ENCODE measurements at places on chromosomes 3 and 15. TPM values are rescaled to one million over a fixed set of nuclear protein-coding genes. Genes with fewer than 3 reads are reported as not detected.

SLC9C1 gene
- total RNA-seq = 1.7 TPM

AGBL1 gene
- total RNA-seq = not detected

CLDN11 gene
- total RNA-seq = 2.6 TPM

GRCh38 chr15:75109736-75110130 is 86.3 kb downstream of the PPCDC start:
- DNase-seq = no peak

DNA sequence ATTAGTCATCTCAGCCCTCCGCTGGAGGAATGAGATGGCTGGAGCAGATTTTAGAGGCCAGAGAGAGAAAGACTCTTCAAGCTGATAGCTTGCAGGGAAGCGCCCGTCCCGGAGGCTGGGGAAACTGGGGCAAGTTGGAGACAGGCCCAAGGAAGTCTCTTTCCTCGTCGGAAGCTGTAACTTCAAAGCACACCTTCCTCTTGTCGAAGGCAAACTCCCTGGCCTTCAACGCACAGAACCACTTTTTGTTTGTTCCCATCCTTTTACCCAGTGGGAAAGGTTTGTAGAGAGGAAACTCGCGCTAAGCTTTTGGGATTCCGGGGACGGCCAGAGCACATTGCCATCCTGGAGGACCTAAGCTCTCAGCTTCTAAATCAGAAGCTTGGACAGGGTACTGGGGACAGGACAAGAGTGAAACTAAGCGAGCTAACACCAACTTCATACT is 900 bp upstream of the EOMES start:
- no peak for DNase-seq

DNA sequence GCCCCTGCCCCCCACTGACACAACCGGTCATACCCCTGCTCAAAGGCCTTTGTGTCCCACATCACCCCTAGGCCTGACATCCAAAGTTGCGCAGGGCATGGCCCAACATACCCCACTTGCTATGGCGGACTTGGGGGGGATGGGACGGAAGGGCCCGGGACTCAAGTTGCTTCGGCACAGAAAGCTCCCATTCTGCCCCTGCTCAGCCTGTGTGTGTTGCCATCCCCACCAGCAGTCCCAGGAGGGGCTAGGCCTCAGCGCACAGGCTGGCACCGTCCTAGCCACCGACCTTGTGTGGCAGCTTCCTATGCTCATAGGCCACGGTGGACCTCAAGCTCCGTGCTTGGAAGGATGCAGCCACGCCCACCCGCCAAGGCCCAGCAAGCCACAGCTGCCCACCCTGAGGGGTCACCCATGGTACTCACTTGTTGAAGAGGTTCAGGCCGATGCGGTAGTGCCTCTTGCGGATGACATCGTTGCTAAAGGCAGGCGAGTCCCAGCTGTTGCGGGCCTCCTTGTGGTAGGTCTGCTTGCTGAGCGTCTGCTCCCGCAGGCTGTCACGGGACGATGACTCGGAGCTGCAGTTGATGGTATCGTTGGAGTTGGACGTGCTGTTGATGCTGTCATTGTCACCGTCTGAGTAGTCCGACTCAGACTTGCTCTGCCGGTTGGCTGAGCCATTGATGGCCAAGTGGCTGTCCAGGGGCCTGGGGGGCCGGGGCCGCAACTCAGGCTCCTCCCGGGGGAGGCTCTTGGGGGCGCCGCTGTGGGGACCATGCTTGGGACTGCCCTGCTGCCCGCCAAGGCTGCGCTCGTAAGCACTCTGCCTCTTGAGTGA is 93.9 kb upstream of the RPL32 start:
- DNase-seq = no peak

- DNase-seq = no peak
These were observed 67.9 kb downstream of the FEM1B start for GRCh38 chr15:68345481-68345880.

- no peak for DNase-seq
These were observed 97.3 kb downstream of the MBNL1 start for GRCh38 chr3:152365766-152366593.

- no peak for DNase-seq
These were observed 6.4 kb downstream of the SUCNR1 start for GRCh38 chr3:151879679-151880415.

DNA sequence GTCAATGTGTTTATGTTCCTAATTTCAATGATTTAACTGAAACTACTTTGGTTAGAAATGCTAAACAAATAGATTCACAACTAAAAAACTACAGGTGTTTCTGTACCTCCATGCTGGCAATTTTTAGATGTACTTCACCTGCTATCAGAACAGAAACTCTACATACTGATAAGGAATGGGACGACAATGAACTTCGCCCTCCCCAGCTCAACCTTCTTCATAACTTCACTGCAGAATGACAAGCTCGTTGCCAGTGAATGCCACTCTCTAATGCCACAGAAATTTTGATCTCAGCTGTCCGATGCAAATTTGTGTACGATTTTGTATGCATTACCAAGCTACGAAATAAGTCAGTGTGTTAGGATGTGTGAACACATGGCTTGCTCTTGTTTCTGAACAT is 133.4 kb downstream of the FOXP1 start:
- DNase-seq = no peak

All from Right ventricle myocardium superior (tissue), 1 donor.